ENCODE measurements at places on chromosomes 2 and 18. TPM values are rescaled to one million over a fixed set of nuclear protein-coding genes. Genes with fewer than 3 reads are reported as not detected.

Gene SCYGR7
- not detected for total RNA-seq

Gene RGPD8
- total RNA-seq = 16.1 TPM

Gene SMIM21
- total RNA-seq = not detected

Gene C1QL2
- total RNA-seq = not detected

Gene PLEKHH2
- total RNA-seq = 25.1 TPM

Gene DSC1
- total RNA-seq = not detected

Gene PSTPIP2
- 39.0 TPM for total RNA-seq

Gene RBKS
- total RNA-seq = 1.8 TPM

Gene RSAD2
- total RNA-seq = 2.2 TPM

Gene ZNF396
- total RNA-seq = 0.25 TPM

Gene SERPINB2
- total RNA-seq = not detected

Gene ATAD2B
- 24.2 TPM for total RNA-seq

Gene MAP2
- not detected for total RNA-seq

Gene DLX2
- not detected for total RNA-seq

Gene DNAH6
- total RNA-seq = 0.09 TPM

- DNase-seq = no peak
Measured at GRCh38 chr2:171566057-171566456, 43.8 kb downstream of the CYBRD1 start.

DNA sequence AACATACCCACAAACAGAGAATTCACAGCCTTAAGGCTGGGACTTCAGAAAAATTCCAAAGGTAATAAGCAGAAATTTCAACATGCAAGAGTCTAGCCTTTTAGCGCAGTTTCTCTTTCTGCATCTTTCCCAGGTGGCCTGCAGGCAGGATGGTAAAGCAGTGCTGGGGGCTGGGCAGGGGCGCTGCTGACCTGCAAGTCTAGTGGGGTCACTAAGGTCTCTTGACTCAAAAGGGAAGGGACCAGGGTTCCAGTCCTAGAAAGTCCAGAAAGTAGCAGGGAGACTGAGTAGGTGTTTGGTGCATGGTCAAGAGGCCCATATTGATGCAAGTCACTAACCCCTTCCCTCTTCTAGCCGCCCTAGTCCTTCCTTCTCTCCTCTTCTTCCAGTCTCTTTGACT lies 169.2 kb downstream of the TGIF1 start:
- DNase-seq = no peak

- no peak for DNase-seq
Measured at GRCh38 chr18:58190842-58191530, 147.0 kb downstream of the NEDD4L start.

DNA sequence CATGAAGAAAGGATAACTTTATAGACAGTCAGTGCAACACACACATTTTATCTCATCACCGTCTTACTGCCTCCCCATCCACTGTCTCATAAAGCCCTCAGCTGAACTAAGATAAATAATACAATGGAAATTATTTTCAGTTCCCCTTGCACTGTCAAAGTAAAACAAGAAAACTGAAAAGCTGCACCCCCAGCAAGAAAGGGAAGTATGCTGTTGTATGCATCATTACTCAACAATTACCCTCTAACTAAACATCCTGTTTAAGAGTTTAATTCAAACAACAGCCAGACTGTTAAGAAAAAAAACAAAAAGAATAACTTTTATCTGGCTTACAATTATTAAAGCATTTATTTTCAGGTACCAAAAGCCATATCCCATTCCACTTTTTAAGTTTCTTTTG lies 25.0 kb downstream of the MPPE1 start:
- DNase-seq = no peak

GRCh38 chr2:12980817-12981216 lies 264.1 kb downstream of the TRIB2 start:
- DNase-seq = no peak

GRCh38 chr2:23720705-23721453 lies 206.0 kb downstream of the ATAD2B start:
- DNase-seq = no peak

- no peak for DNase-seq
Measured at GRCh38 chr2:168524005-168524404, 67.9 kb downstream of the CERS6 start.

GRCh38 chr2:168545439-168546082 lies 89.5 kb downstream of the CERS6 start:
- no peak for DNase-seq

GRCh38 chr18:62524440-62525200 lies 1.8 kb downstream of the ZCCHC2 start:
- peak; percentile 63 for DNase-seq

GRCh38 chr2:157784169-157784822 lies 91.8 kb downstream of the ACVR1 start:
- no peak for DNase-seq

DNA sequence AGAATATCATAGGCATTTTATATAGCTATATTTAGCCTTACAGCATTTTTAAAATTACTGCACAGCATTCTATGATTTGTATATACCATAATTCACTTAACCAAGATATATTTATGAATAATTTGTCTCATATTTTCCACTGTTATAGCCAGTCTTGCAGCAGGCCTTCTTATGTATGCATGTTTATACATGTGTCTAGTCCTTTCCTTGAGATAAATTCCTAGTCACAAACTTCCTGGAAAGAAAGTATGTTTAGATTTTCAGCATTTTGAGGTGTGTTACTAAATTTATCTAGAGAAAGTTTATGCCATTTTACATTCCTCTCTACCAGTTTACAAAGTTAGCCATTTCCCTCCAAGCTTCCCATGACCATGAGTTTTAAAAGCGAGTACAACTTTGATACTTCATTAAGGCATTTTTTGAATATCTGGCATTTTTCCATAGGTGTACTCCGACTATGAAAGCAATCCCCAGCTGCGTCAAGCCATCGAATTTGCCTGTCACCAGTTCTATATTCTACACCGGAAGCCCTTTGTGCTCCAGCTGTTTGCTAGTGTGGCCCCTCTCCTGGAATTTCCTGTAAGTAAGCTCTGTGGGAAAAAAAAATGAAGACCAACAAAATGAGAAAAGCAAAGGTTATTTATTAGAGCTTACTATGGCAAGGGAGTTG lies 59.4 kb upstream of the RPE start:
- DNase-seq = no peak

DNA sequence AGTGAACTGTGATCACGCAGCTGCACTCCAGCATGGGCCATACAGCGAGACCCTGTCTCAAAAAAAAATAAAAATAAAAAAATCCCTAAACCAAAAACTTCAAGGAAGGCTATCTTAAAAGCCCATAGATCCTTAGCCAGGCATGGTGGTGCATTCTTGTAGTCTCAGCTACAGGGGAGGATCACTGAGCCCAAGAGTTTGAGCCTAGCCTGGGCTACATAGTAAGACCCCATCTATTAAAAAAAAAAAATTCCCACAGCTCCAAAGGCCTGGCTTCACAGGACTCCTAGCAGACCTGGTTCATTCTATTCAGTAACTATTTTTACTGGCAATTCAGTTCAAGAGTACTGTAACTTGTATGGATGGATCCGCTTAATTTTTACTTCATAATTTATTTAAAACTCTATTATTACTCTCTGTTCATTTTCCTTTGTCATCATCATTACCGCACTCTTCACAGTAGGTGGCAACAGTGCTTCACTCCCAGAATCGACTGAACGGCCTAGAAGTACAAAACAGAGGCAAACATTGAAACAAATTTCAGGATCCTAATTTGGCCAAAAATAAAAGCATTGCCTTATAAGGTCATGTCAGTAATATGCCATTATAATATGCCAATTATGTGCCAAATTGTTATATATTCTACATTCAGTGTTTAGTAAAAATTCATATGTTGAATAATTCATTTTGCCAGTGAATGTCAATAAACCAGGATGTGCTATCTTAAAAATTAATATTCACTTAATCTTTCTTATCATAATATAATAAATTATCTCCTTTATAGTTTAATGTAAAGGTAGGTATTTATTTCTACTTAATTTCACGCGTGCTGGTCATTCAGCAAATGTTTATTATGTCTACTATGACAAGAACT lies 14.3 kb upstream of the STAM2 start:
- no peak for DNase-seq

DNA sequence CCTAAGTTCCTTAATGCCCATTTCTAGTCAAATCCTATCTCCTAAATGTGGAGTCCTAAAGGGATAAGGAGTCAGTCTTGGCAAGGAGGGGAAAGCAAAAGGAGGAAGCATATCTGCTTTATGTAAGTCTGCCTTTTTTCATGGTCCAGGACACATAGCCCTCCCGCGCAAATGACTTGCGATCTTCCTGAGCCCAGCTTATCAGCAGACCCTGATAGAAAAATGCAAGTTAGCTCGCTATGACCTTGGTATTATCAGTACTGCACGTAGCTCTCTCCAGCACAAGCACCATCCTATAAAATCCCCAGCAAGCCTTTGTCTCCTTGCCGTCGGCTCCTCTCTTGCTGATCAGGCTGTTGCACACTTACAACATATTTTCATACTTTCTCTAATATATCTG lies 281.4 kb upstream of the KCNH7 start:
- no peak for DNase-seq

- DNase-seq = no peak
Measured at GRCh38 chr2:9373047-9373446, 50.3 kb downstream of the ITGB1BP1 start.

DNA sequence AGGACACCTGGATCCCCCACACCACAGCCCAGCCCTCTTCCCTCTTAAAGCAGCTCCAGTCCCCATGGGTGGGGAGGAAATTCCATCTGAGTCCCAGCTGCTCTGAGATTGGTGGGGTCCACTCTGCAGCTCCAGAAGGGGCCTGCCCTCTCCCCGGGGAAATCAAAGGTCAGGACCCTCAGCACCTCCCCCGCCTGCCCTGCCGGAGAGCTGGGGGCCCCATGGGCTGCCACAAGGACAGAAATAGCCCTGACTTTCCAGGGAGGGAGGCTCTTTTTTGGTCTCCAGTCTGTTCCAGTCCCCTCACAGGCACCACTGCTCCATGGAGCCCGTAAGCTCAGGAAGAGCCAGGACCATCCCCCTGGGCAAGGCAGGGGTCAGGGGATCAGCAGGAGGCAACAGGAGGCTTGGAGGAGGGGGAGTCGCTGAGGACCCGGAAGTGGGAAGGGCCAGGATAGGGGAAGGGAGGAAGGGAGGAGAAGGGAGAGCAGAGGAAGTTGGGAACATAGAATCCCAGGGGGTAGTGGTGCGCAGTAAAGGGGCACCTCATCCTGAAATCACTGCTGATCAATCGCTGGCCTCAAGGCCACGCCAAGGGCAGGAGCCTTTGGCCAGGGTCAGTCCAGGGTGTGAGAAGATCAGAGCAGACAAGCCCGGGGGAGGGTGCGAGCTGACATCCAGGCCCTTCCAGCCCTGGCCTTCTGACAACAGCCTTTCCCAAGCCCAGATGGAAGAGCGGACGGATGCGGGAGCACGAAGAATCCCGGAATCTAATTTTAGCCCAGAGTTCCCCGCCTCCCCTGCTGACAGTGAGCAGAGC lies 7.6 kb downstream of the ADRA2B start:
- no peak for DNase-seq

- DNase-seq = peak; percentile 30
Measured at GRCh38 chr2:106057206-106057605, 136.9 kb downstream of the UXS1 start.

DNA sequence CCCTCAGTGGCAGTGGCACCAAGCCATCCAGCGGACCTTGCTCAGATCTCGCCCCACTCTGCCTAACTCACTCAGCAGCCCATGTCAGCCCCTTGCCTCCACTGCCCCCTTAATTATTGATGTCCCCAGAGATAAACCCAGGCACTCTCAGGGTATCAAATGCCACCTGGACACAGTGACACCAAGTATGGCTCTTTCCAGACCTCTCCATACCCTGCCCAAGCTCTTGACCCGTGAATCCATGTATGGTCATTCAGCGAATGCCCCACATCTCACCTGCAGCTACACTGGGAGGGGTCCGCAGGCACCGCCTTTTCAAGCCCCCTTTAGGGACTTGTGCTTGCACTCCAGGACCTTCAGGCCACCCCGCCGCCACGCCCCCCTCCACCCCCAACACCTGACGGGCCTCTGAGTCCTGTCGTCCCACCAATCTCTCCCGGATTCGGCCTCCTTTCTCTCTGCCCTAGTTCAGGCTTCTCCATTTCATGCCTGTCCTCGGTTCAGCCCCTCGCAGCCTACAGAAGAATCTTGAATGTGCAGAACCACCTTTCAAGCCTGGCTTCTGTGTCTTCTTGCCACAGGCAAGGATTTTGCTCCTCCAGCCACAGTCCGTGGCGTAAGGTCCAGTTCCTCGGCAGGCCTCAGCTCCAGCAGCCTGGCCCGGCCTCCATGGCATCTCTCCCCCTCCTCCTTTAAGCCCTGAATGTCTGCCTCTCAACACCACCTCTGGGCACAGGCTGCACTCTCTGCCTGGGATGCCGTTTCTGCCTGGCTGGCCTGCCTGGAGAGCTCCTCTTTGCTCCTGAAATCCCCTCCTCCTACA lies 54.1 kb upstream of the ODC1 start:
- no peak for DNase-seq

GRCh38 chr2:71689393-71689792 lies 236.0 kb downstream of the DYSF start:
- no peak for DNase-seq

- no peak for DNase-seq
Measured at GRCh38 chr2:8575038-8575833, 106.6 kb upstream of the ID2 start.

- DNase-seq = no peak
Measured at GRCh38 chr2:228409493-228409892, 228.0 kb upstream of the SPHKAP start.

GRCh38 chr18:13530879-13531387 lies 195.4 kb downstream of the FAM210A start:
- no peak for DNase-seq

DNA sequence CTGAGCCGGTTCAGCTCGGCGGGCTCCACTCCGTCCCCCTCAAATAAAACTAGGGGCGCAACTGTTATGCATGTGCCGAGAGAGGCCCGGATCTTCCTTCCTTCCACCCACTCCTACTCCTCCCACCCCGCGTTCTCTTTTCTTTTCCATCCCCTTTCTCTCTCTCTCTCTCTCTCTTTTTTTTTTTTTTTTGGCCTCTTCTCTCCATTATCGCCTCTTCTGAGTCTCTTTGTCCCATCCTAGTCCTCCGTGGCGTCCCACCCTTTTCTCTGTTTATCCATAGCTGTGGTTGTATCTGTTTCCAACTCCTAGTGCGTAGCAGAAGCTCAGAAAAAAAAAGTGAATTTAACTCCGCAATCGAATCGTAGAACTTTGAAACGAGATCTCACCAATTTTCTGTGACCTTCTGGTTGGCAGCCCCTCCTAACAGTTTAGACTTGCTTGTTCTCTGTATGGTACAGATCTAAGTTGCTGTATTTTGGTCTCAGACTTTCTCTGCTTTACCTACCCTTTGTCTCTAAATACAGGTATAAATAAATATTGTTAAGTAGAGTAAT lies 3.6 kb downstream of the RAX start:
- no peak for DNase-seq

All from activated T-helper 2 cell treated with anti-CD3 and anti-CD28 coated beads, Interferon-gamma antibody, Interleukin-2, Interleukin-4, amounts not matched to agents 10 μg/mL and 5 μg/mL and 100 μg/mL, durations not matched to agents 14 hours and 24 hours and 36 hours (primary cell).